ENCODE measurements at places on chromosomes 7 and 10.

DNA sequence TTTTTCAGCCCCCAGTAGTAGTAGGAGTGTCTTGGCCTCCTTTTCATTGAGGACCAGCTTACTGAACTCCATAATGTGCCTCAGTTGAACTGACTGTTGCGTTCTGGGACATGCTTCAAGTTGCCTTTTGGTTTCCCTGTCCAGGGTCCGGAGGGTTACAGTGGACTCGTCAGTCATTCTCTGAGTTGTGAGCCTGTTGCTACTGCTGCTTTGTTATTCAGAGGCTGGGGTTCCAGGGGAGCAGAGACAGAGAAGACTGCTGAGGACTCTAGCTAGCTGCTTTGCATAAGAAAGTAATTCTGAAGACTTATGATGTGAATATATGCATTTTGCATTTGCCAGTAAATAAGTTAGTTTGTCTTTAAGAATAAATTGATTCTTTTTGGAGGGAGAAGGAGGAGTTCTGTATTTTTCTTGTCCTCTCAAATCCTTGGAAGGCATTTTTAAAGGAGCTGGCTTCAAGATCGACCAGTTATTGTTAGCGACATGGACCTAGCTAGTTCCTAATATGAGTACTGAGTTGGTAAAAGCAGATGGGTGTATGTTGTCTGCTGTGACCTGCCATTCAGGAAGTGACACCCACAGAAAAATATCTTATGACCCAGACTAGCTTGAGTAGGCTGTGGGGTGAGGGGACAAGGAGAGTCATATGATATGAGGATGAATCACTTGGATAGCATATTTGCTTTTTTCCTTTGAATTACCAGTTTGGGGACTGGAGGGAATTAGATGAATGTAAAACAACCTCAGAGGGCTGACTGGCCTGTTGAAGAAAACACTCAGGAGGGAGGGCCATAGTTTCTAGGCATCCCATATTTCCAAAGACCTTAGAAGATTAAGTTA, 8.3 kb downstream of the PI4K2A start:
- no peaks in the 10 kb centered on the region for H3K4me1 ChIP-seq
- H3K36me3 ChIP-seq: peaks cover 5% of the 10 kb centered on the region
- peak overlapping the region; percentile 47 for H3K27ac ChIP-seq
- no peaks in the 10 kb centered on the region for H3K27me3 ChIP-seq
- peak; percentile 21 for DNase-seq
- H3K4me3 ChIP-seq: no peak overlapping the region

DNA sequence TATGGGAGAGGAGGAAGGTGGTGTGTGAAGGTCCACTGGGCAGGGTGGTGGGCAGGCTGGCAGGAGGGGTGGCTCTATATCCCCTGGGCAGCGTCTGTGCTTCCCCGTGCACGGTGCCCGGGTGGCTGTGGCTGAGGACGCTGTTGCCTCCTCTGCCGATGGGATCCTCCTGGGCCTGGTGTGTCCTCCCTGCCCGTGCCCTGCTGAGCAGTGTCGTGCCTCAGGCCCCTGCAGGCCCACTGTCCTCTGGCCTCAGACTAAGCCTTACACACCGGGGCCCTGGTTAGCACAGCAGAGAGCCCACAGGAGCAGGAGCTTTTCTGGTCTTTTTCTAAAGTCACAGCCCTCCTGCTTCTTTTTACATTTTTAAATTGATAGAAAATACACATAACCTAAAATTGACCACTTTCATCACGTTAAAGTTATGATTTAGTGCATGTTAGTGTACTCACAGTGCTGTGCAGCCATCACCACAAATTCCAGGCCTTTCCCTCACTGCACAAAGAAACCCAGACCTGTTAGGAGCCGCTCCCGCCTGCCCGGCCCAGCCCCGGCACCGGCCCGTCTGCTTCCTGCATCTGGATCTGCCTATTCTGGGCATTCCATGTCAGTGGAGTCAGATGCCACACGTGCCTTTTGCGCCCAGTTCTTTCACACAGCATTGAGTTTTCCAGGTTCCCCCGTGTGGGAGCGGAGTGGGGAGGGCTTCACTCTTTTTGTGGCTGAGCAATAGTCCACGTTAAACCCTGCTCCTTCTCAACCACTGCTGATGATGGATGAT, 19.4 kb downstream of the PFKFB3 start:
- no peaks in the 10 kb centered on the region for H3K4me1 ChIP-seq
- DNase-seq: no peak
- H3K27me3 ChIP-seq: no peaks in the 10 kb centered on the region
- H3K36me3 ChIP-seq: peaks cover 31% of the 10 kb centered on the region

GRCh38 chr7:148434181-148434757, 156.3 kb upstream of the C7orf33 start:
- no peak overlapping the region for H3K4me3 ChIP-seq
- peak overlapping the region; percentile 36 for H3K27ac ChIP-seq
- H3K27me3 ChIP-seq: no peaks in the 10 kb centered on the region
- H3K36me3 ChIP-seq: no peaks in the 10 kb centered on the region
- DNase-seq: no peak
- H3K4me1 ChIP-seq: no peaks in the 10 kb centered on the region

DNA sequence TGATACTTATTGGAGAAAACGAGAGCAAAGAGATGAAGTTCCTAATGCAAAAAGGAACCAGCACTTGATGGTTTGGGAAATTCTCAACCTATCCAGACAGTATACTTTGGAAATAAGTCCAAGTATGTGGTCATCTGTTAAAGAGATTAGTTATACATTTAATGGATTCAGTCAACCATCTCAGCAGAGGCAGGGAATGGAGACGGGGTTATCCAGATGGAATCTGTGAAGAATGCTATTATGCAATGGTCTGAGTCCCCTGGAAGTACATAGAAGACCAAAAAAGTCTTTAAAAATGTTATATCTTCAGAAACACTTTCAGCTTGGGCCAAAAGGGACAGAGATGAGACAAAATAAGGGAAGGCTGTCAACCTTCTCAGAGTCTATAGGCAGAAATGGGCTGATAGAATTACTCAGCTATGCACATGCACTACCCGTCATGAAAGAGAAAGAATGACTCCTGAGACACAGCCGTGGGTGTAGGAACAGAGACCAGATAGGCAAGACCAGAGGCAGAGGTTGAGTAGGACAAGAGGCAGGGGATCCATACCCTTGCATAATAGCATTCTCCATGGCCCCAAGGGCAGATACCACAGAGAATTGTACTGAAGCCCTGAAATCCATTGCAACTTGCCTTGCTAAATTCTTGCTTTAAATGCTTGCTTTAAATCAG, 738.8 kb upstream of the POT1 start:
- DNase-seq: no peak
- no peaks in the 10 kb centered on the region for H3K4me1 ChIP-seq
- H3K27me3 ChIP-seq: no peaks in the 10 kb centered on the region
- no peaks in the 10 kb centered on the region for H3K36me3 ChIP-seq
- H3K4me3 ChIP-seq: no peak overlapping the region

- no peak for DNase-seq
- H3K27ac ChIP-seq: no peak overlapping the region
- H3K36me3 ChIP-seq: no peaks in the 10 kb centered on the region
- no peaks in the 10 kb centered on the region for H3K4me1 ChIP-seq
These were observed 23.9 kb upstream of the ADAMTS14 start for GRCh38 chr10:70648427-70648826.

GRCh38 chr10:106931159-106931852, 233.2 kb downstream of the SORCS1 start:
- no peak overlapping the region for H3K4me3 ChIP-seq
- no peaks in the 10 kb centered on the region for H3K27me3 ChIP-seq
- H3K4me1 ChIP-seq: no peaks in the 10 kb centered on the region
- no peaks in the 10 kb centered on the region for H3K36me3 ChIP-seq

- no peaks in the 10 kb centered on the region for H3K4me1 ChIP-seq
- no peaks in the 10 kb centered on the region for H3K27me3 ChIP-seq
- no peak for DNase-seq
- H3K27ac ChIP-seq: no peak overlapping the region
These were observed 451.7 kb upstream of the TEX47 start for GRCh38 chr7:89247207-89247606.

All from colonic mucosa (tissue), 4 donors.